ENCODE measurements at places on chromosomes 7 and 10.

DNA sequence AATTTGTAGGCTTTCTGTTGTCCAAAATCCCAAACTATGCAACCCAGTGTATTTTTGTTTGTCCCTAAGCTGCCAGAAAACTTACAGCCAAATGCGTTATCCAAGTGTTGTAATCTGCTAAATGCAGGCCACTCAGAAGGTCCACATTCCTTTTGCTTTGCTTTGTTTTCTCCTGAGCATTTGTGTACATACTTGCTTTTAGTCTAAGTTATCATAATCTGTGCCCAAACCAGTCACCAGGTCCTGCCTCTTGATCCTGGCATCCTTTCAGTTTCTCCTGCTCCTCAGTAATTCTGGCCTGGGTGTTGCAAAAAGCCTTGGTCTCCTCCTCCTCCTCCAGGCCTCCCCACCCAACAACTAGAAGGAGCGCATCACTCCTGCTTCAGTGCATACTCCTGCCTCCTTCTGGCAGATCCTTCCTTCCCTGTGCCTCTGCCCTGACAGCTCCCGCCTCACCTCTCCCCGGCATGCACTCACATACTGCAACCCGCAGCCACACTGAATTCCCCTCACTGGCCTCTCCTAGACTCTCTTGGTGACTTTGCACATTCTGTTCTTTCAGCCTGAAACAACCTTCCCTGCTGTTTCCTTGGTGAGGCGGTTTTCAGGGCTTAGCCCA, 2.3 kb downstream of the DENND2A start:
- DNase-seq, result no peak

DNA sequence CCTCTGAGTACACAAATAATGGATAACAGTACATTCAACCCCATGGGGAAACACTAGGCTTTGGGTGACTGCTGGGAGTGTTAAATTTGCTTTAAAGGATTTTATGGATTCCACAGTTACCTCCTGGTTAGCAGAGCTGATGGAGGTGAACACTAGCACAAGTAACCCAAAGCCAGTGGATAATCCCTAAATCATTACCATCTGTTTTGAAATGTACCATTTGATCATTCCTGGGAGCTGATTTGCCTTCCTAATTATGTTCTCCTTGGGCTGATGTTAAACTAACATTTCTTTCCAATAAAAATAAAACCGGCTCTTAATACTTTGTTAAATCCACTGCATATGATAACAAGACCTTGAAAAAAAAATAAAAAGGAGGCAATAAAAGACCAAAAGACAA, 493.9 kb downstream of the PLXNA4 start:
- DNase-seq, result no peak

GRCh38 chr10:99534939-99535763, 2.4 kb downstream of the NKX2-3 start:
- no peak for DNase-seq

- no peak for DNase-seq
Measured at GRCh38 chr10:52343439-52343838, 29.4 kb downstream of the DKK1 start.

- DNase-seq, result no peak
Measured at GRCh38 chr7:75854233-75854632, 24.6 kb upstream of the RHBDD2 start.

DNA sequence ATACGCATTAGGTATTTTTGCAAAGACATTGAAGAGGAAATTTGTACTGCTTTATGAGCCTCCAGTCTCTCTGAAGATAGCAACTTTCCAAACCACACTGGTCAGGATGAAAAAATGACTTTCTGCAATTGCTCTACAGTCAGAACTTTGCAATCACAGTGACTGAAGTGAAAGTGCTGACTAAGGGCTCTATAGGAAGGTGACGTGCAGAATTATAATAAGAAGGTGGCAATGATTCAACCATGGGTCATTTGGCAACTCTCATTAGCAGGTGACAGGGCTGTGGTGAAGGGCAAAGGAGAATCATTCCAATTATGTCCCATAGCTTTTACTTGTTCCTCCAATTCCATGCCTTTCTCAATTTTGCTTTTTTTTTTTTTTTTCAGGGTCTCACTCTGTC, 311.0 kb downstream of the ANKRD30A start:
- DNase-seq, result no peak

DNA sequence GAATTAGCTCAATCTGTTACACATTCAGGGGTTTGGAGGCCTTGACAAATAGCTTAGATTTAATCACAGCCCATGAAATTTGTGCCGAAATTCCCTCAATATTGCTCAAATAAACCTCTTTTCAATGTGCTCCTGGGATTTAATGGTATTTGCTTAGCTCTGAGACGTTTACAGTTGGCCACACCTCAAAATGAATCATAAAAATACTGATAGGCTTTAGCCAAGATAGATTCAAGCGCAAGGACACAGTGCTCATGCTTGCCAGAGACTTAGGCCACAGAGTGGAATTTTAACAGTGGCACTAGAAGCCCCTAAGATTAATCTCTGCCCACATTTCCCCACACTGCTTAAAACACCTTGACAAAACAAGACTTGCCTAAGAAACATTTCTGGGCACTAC, 2.3 kb upstream of the SEMA3C start:
- no peak for DNase-seq

GRCh38 chr7:69256634-69257081, 341.6 kb upstream of the AUTS2 start:
- DNase-seq, result no peak

- DNase-seq, result no peak
Measured at GRCh38 chr10:88536437-88536836, 46.7 kb downstream of the RNLS start.

DNA sequence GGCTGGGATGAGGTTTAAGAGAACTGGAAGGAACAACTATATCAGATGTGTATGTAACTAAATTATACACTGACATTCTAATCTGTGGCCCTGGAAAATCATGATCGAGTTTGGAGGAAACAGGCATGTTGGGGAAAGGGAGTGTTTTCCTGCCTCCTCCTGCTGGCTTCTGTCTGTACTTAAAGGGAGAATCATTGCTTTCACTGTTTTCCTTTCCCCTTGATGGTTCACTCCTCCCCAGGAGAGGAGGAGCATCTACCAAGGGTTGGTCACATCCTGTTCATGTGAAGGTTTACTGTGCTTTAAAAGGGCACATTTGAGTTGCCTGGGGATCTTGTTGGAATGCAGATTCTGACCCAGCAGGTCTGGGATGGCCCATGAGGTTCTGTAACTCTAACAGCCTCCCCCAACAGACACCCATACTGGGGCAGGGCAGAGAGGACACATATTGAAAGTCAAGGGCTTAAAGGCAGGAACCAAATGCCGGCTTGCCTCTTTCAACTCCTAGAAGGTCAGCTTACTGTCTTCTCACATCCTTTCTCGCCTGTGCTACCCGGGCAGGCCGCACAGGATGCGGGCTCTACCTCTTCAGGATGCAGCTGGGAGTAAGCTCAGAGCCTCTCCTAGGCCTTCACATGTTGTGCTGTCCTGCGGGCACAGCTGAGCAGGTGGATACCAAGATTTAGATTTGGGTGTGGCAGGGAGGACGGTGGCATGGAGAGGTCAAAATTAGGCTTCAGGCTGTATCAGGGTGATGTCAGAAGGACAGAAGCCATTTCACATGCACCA, 694.8 kb downstream of the KCNMA1 start:
- no peak for DNase-seq

DNA sequence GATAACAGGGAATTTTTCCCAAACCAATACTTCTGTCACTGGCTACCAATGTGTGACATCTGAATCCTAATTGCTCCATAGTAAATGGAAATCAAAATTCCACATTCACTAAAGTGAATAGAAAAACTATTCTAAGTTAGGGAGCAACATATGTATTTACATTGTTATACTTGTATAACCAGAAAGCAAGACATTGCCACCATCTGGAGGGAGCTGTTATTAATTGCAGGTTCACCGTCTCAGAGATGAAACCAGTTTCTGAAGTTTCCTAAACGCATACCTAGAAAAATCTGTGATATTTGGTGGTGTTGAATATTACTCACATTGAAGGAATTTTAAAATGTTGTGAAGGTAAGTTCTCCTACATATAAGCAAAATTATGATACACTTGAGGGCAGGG, 390.1 kb downstream of the NXPH1 start:
- no peak for DNase-seq

DNA sequence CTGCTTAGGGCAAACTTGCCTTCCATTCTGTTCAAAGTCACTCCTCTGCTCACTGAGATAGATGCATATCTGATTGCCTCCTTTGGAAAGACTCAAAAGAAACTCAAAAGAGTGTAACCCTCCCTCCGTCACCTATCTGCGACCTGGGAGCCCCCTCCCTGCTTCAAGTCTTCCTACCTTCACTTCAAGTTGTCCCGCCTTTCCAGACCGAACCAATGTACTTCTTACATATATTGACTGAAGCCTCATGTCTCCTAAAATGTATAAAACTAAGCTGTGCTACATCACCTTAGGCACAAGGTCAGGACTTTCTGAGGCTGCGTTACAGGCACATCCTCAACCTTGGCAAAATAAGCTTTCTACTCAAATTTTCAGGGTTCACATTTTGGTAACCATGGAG, 77.4 kb upstream of the C1GALT1 start:
- DNase-seq, result no peak

DNA sequence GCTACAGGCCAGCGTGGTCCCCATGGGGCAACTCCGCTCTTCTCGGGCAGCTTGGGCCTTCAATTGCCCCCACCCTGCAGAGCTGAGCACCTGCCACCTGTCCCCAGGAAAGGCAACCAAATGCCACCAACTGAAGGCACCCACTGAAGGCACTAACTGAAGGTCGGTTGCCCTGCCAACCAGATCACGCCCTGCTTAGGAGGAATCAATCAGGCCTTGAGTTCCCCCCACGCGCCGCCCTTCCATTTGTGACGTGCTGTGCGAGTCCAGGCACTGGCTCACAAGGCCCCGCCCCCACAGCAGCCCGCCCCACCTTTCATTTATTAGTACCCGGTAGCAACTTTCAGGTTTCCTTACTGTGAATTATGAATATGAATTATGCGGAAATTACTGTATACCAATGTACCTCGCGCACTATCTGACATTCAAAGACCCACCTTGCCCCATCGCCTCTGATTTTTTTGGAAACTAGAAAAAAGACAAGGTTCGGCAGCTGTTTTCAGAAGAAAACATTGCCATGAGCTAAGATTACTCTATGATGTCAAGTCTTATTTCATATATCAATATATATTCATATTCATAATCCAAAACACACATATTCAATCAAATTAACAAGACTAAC, 83.6 kb upstream of the ABI1 start:
- DNase-seq, result no peak

DNA sequence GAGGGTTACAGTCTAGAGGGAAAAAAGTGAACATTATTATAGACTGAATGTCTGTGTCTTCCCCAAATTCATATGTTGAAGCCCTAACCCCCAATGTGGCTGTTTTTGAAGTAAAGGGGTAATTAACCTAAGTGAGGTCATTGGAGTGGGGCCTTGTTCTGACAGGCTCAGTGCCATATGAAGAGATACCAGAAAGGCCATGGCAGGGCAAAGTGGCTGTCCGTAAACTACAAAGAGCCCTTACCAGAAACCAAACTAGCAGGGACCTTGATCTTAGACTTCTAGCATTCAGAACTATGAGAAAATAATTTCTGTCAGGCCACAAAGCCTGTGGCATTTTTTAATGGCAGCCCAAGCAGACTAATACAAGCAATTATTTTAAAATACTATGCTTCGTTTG, 8.7 kb downstream of the TMEM209 start:
- no peak for DNase-seq

- DNase-seq, result no peak
Measured at GRCh38 chr7:2820508-2820934, 23.6 kb downstream of the GNA12 start.

DNA sequence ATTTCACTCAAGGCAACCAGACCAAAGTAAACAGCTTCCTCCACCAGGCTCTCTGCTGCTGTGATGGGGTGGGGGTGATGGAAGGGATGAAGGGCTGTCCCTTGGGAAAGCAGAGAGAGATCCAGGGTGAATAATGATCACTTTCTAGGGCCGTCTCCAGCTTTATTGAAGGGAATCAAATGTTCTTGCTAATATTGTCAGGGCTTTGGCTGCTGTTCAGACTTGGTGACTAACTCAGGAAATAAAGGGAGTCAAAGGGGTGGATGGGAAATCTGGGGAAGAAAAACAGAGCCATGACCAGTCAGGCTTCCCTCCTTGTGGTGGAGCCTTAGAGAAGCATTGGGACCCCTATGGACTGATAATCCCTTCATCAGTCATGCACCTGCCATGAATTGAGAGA, 196.2 kb upstream of the AGK start:
- DNase-seq, result no peak

DNA sequence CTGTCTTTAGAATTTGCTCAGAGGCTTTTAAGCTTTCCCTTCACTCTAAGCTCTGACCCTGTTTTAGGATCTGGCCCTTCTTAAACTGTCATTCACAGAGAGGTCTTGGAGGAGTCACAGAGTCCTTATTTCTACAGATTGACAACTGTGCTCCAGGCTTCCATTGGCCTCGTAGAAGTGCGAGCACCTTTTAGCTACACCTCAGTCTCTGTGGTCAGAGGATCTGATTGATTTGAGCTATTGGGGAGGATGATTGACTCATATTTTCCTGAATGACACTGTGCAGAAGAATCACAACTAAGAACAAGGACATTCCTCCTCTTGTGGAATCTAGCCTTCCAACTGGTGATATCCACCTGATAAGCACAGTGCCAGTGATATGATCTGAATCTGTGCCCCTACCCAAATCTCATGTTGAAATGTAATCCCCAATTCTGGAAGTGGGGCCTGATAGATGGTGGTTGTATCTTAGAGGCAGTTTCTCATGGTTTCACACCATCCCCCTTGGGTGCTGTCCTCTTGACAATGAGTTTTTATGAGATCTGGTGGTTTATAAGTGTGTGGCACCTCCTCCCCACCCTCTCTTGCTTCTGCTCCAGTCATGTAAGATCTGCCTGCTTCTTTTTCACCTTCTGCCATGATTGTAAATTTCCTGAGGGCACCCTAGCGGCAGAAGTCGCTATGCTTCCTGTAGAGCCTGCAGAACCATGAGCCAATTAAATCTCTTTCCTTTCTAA, 3.2 kb downstream of the CYP3A7 start:
- no peak for DNase-seq

DNA sequence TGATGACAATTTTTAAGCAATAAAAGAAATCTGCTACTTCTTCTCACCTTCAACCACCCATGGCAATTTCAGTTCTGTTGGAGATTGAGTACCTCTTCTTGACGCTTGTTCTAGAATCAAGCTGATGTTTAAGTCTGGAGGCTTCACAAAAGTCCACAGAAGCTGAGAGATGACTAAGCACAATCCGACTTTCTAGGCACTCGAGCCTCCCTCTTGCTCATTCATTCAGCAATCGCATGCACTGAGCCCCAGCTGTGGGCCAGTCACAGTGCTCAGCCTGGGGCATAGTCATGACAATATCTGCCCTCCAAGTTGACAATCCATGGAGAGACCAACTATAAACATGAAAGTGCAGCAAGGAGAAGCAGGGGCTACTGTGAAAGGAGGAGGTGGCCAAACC, 103.2 kb downstream of the IPMK start:
- DNase-seq, result no peak

DNA sequence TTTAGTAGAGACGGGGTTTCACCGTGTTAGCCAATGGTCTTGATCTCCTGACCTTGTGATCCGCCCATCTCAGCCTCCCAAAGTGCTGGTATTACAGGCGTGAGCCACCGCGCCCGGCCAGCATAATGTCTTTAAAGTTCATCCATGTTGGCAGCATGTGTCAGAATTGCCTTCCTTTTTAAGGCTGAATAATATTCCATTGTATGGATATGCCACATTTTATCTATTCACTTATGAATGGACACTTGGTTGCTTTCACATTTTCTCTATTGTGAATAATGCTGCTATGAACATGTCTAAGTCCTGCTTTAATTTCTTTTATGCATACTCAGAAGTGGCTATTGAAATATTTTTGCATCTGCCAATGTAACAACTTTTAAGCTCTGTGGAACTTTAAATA, 754.0 kb upstream of the GALNT17 start:
- DNase-seq, result no peak
